Cortex of kidney (tissue), 1 donor: ENCODE measurements at places on chromosomes 11 and 22.

- DNase-seq = no peak
Measured at GRCh38 chr11:24714601-24715000, 217.7 kb downstream of the LUZP2 start.

DNA sequence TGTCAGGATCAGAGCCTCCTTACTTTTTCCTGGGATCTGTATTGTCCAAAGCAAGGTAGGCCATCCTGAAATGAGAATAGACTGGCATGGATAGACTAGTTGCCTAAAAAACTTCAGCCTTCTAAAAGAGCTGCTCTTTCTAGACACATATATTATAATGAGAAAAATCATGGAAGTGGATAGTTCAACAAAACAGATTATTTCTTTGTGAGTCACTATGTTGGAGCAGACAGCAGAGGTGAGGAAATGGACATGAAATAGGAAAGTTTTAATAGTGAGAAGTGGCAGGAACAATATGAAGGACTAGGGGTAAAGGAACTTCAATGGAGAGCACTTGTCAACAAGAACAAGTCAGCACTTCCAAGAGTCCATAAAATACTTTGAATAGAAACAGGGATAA is 101.9 kb upstream of the ANO3 start:
- DNase-seq = no peak

- DNase-seq = no peak
Measured at GRCh38 chr22:30481711-30482110, 9.9 kb upstream of the SEC14L3 start.

DNA sequence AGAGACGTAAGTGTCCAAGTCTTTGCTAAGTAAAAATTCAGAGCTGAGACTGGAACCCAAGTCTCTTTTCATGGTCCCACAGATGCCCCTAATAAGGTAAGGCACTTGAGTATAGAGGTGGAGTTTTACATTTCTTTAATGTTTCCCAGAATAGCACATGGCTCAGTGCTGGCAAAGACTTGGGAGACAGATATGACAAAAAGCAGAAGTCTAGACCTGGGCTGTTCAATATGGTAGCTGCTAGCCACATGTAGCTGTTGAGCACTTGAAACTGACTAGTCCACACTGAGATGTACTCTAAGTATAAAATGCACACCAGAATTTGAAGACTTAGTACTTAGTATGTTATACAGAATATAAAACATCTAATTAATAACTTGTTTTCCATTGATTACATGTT is 17.6 kb downstream of the VSTM5 start:
- no peak for DNase-seq

- no peak for DNase-seq
Measured at GRCh38 chr11:748007-748359, 719 bp downstream of the TALDO1 start.

- no peak for DNase-seq
Measured at GRCh38 chr22:38674888-38675287, 6.9 kb upstream of the TOMM22 start.

DNA sequence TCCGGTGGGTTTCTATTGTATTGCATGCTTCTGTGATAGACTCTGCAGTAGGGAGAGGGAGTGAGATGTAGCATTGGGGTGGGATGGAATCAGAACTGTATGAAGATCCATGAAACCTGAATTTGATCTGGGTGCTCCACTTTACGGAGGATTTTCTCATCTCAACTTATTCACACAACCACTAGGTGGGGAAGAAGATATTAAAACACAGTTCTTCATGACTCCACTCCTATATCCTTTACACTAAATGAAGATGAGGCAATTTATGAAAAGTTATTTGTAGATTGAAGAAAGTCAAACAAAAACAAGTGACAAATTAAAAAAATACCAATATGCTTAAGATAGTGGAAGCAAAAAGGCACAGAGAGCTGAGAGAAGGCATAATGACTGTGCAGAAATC is 92.6 kb upstream of the PDGFD start:
- DNase-seq = no peak

DNA sequence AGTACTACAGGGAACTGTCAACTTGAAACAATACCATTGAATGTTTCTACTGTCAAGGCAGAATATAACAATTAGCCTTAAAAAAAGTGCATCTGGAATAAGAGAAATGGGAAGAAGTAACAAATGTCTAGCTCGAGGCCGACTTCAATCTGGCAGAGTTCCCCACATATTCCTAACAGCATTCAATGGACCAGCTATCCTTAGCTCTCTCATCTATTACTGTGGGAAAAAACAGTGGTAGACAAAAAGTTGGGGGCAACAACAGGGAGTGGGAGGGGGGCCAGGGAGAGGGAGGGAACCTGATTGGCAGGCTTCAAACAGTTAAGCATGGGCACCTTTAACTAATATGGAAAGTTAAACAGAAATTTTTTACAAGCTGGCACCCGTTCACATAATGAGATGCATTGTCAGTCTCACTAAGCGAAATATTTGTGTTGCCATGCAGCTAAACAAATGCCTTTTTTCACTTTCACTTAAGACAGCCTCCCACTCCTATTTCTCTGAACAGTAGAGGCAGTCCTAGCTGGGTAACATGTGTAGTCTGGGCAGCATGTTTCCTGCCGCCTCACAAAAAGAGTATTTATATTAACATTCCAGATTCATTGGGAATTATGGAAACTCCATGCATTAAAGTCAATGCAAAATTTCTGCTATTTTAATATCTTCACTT is 62.2 kb upstream of the SOX6 start:
- DNase-seq = no peak

- no peak for DNase-seq
Measured at GRCh38 chr11:16611401-16611921, 127.0 kb upstream of the C11orf58 start.

DNA sequence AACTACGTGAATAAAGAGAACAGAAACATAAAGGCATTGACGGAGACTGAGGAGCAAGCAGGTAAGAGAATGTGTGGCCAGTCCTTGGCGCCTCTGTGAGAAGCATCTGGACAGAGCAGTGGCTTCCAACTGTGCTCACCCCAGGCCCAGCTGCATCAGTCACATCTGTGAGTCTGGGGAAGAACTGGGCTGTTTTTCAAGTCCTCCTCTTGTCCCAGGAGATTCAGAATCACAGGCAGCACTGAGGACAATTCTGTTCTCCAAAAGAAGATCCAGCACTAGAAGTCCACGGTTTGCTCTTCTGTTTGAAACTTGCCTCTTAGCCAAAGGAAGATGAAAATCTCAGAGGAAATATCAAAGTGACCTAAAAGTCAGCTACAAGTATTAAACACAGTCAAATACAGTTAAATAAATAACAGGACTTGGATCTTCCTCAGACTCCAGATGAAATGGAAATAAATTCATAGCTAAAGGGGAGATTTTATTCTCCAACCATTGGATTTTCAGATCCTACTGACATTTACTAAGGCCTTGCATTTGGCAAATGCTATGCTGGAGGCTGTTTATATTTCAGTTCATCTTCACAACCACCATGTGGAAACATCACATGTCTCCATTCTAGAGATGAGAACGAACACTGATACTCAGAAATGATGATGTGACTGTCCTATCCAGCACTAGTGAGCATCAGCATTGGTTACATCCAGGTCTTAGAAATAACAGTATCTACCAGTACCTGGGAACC is 14.1 kb downstream of the FAM181B start:
- DNase-seq = no peak

DNA sequence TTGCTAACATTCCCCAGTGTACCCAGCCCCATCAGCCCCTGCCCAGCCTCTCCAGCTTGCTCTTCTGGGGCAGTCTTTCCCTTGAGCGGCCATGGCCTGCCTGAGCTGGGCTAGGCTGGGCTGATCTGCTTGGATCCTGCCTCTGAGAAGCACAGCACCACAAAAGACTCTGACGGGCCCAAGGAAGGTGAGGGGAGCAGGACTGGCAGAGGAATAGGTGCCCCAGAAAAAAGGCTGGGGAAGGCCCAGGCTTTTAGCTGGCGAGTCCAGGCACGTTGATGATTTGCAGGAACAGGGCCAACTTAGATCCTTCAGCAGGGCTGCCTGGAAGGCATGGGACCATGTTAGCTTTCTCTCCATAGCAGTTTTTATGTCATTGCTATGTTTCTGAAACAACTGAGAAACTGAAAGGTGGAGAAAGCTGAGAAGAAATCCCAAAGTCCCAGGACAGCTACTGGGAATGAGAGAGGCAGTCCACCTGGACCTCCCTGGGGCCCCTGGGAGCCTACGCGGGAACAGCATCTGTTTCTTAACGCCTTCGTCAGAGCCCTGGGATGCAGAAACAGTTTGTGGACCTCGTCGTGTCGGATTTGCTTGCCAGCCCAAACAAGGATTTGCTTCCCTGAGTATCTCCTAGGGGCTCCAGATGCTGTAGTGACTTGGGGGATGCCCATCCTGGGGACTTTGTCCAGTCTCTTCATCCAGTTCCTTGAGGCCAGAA is 24.4 kb upstream of the FXYD6 start:
- DNase-seq = no peak

GRCh38 chr11:110973401-110973980 is 261.3 kb upstream of the ARHGAP20 start:
- no peak for DNase-seq

- DNase-seq = no peak
Measured at GRCh38 chr11:68028802-68029545, 1.5 kb upstream of the NDUFS8 start.

- DNase-seq = no peak
Measured at GRCh38 chr11:130162733-130163132, 3.2 kb downstream of the ST14 start.

DNA sequence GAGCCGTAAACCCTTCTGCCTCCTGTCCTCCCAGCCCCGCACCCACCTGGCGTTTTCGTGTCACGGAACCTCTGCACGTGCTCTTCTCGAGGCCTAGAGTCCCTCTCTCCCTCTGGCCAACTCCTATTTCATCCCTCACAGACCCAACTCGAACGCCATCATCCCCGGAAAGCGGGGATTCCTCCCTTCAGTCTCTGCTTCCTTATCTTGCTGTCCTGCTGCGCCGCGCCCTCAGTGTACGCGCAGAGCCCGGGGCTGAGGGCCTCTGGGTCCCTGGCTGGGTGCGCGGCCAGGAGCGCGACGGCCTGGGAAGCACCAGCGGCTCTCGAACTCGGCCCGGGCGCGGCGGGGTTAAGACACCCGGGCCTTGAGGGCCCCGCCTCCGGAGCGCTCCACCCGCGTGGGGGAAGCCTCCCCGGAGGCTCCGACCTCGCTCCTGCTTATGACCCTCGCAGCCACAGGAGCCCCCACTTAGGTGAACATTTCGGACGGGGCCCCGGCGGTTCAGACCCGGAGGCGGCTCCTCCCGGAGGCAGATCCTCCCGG is 398 bp upstream of the ATG16L2 start:
- DNase-seq = peak; percentile 81

DNA sequence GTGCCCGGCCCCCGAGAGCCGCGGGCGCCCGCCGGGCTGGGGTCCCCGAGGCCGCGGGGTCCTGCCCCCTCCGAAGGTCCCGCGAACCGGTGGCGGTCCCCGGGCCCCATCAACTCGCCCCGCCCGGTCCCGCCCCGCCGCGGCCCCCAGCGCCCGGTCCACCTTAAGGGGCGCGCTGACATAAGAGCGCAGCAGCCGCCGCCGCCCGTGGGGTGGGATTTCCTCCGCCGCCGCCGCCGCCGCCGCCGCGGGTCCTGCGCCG is at the start of gene ZDHHC8:
Gene ZDHHC8 (plus strand): TSS at position 208 of the 262 bp plus-strand sequence. CDS start 144 bp downstream, outside the sequence.
- DNase-seq = no peak

GRCh38 chr11:117972629-117973502 is 13.3 kb upstream of the IL10RA start:
- no peak for DNase-seq

DNA sequence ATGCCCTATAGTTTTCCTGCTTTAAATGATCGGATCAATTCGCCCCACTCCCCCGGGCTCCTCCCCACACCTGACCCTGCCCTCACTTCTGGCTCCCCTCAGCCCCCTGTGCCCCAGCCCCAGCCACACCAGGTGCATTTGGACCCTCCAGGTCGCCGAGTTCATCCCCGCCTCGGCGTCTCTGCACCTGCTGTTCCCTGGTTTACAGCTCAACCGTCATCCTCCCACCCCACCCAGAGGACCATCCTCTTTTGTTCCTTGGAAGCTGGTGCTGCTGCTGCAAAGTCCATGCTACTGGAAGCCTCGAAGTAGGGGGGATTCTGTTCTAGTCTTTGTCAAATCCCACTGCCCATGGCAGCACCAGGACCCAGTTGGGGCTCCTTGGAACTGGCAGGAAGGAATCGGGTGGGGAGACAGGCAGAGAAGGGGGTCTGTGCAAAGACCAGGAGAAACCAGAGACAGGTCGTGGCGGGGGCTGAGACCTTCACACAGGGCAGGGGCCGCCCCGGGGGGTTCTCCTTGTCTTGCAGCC is 4.5 kb upstream of the MUC5B start:
- no peak for DNase-seq

- DNase-seq = no peak
Measured at GRCh38 chr11:86919557-86920210, 35.5 kb downstream of the FZD4 start.

DNA sequence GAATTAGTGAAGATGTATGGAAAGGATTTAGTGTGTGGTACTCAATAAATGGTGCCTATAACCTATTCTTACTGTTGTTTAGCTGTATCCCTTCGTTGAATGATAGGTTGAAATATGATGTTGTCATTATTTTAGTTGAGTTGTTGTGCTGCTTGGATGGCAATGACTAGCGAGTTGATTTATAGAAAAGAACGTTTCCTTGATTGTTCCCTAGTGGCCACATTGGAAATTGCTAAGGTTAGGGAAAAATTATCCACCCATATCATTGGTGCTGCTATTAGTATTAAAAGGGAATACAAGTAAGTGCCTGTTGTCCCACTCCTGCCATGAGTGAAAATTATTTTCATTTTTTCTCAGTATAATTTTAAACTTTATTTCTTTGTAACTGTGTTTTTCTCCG is 14.5 kb downstream of the EMSY start:
- DNase-seq = no peak

- no peak for DNase-seq
Measured at GRCh38 chr22:36325154-36326031, 62.4 kb downstream of the MYH9 start.

DNA sequence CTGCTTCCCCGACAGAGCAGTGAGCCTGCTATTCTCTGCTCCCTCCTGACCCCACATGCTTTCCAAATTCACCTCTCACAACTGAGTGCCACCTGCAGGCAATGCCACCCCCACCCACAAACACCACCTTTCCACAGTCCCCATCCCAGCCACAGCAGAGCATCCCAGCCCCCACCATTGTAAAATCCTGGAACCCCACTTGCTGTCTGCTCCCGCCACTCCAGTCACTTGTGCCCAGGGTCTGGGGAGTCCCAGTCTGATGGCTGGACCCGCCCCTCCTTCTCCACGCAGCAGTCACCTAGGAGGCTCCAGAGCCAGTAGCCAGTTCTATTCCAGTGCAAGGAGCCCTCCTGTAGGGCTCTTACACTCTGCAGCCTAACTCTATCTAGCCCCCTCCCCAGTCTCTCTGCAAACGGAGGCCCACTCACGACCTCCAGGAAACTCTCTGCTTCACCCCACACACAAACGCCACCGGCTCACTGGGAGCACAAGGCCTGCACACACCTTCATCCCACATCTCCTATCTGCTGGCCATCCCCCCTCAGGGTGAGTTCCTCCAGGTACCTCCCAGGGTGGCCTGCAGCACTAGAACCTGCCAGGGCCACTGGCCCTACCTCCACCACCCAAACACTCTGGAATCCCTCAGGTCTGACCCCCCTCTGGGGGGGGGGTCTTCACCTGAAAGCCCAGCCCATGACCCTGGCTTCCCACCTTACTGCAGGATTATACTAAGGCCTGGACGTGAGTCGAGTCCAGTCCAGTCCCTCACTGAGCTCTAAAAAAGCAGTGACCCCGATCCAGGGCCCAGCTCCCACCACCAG is 1.4 kb downstream of the GNB1L start:
- no peak for DNase-seq
